Dermis microvascular lymphatic vessel endothelial cell (primary cell): ENCODE measurements at places on chromosomes 13 and 19. TPM values are rescaled to one million over a fixed set of nuclear protein-coding genes. Genes with fewer than 3 reads are reported as not detected.

ZNF20 gene
- 2.4 and 2.8 TPM in 2 replicates for total RNA-seq

SIPA1L3 gene
- 6.7 and 14.9 TPM in 2 replicates for total RNA-seq

GYS1 gene
- total RNA-seq, result 14.8 and 16.0 TPM in 2 replicates

PDS5B gene
- total RNA-seq, result 17.1 and 20.4 TPM in 2 replicates

ERFL gene
- not detected in 2 replicates for total RNA-seq

PGLYRP1 gene
- not detected in 2 replicates for total RNA-seq

ZNF30 gene
- total RNA-seq, result 4.1 and 5.4 TPM in 2 replicates

SEMA6B gene
- total RNA-seq, result 47.2 and 69.4 TPM in 2 replicates

SPIB gene
- not detected in 2 replicates for total RNA-seq

ONECUT3 gene
- not detected in 2 replicates for total RNA-seq
